ENCODE measurements at places on chromosomes 3 and 15.
A peak's percentile ranks its signal among the peaks of the same experiment; 100 is the strongest.

DNA sequence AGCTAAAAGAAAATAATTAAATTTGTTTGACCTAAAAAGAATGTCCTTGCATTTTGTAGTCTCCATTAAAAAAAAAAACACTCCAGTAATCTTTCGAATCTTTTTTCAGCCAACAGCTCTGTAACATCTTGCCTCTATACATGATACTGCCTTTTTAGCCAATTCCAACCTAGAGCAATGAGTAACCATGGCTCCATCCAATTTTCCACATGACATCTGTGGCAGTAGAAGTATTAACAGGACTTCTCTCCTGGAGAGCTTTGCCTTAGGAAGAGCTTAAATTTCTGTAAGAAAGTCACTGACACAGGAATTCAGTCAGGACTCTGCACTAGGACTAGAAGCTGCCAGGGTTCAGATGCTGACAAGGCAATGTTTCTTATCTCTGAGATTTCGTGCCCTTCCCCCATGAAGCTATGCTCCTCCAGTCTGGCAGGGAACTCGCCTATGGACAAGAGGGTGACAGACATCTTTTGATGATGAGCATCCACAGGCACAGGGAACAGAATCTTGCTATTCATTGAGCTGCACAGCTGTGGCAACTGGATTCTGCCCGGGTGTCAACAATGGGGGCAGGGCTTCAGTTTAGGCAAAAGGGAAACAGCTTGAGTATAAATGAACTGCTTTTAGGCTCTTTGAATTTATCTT, 81.8 kb downstream of the ALCAM start:
- no peak for DNase-seq

DNA sequence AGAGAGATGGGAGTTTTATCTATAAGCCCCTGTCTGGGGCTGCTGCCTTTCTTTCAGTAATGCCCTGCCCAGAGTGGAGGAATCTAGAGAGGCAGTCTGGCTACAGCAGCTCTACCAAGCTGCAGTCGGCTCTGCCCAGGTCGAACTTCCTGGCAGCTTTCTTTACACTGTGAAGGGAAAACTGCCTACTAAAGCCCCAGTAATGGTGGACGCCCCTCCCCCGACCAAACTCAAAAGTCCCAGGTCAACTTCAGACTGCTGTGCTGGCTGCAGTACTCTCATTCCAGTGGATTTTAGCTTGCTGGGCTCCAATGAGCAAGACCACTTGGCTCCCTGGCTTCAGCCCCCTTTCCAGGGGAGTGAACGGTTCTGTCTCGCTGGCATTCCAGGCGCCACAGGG, 65.9 kb upstream of the RARB start:
- DNase-seq, result no peak

GRCh38 chr3:188842639-188843038, 329.1 kb upstream of the TPRG1 start:
- no peak for DNase-seq

GRCh38 chr15:33380406-33380805, 69.6 kb downstream of the RYR3 start:
- DNase-seq, result no peak

GRCh38 chr3:34056951-34057390, 258.5 kb downstream of the PDCD6IP start:
- DNase-seq, result no peak

DNA sequence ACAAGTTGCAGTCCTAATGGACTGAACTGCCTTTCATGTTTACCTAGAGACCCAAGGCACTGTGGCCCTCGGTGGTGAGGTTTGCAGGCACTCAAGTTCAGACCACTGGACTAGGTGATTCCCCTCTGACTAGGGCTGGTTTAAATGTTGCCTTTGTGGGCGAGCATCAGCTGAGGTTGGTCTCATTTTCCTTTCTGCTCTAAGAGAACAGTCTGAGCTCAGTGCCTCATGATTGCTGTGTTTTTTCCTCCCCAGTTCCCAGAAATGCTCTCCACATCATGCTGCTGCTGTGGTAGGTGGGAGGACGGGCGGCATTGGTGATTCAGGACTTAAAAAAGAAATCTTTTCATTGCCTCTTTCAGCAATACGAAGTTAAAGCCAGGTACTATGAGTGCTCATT, 237.2 kb downstream of the MBNL1 start:
- DNase-seq, result no peak

GRCh38 chr3:22885574-22886341, 317.4 kb upstream of the UBE2E2 start:
- DNase-seq, result no peak

DNA sequence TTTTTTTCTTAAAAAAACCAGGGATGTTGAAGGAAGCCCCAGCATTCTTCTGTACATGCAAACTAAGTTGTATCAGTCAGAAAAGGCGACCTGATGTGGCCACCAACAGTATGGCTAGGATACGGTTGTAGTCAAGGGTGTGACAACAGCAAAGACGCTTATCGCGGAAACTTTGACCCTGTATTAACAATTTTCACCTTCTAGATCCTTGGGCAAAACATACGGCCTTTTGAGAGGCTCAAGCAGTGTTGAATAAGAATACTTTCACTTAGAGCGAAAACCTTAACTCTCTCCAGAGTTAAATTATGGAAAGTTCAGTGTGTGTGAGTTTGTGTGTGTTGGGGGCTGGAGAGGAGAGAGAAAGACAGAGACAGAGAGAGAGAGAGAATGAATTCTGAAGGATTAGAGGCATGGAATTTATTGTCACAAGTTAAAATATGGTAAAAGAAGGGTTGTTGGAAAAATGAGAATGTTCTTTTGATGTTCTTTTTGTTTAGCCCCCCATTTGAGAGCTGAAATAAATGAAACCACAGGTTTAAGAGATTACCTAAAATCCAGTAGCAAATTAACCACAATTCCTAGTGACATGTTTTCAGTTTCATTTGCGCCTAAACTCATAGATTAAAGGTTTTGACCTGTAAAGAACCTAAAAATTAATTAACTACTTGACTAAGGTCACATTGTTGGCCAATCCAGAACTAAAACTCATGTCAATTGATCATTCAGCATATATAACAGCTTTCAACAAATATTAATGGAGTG, 9.2 kb downstream of the ALCAM start:
- no peak for DNase-seq

- DNase-seq, result no peak
These were observed 102.0 kb downstream of the SST start for GRCh38 chr3:187568171-187568570.

- DNase-seq, result no peak
These were observed 728.2 kb upstream of the NECTIN3 start for GRCh38 chr3:110343376-110343775.

DNA sequence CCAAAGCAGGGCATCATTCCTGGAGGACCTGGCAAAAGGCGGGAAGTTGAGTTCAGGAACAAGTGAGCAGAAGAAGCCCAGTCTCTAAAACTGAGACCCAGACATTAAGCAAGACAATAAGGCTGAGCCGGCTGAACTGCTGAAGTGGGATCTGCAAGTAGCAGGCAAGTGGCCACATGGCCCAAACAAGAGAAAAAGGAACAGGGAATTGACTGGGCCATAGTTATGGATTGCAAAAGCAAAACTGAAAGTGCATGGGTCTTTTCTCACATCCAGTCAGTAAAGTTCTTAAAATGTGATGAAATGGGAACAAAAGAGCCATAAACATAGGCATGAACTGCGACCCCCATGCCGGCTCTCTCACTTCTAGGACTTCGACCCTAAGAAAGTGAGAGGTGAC, 101.2 kb downstream of the SCN11A start:
- no peak for DNase-seq

DNA sequence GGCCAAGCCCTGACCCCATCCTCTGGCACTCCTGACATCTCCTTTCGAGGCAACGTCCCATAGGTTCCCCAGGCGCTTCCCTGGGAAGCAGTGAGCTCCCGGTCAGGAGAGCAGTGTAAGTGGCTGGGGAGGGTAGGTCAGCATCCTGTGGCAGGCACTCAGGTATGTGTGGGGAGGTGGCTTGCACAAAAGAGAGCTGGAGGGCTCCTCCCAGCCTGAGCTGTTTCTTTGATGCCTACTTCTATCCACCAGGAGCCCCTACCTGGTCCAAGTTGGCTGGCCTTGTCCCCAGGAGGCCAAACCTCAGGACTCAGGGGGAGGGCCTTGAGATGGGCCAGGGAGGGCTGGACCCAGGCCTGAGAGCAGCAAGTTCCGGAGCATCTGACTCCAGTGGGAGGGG, 31.7 kb upstream of the LINGO1 start:
- no peak for DNase-seq

DNA sequence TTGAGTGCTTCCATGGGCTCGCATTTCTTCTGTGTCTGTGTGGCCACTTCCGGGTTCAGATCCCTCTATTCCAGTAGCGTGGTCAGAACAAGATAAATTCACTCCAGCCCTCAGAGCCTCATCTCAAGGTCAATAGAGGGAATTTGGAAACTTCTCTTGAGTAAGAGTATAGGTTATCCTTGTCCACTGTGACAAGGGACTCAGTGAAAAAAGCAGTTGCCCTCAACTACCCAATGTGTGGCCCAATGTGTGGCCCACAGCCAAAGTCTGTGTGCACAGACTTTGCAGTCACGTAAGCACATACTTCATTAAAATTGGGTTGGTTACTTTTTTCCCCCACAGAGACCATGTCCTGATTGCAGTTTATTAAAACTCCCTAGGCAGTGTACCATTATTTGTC, 305.6 kb upstream of the SEMA6D start:
- DNase-seq, result no peak

GRCh38 chr15:41955807-41956525, 16.4 kb downstream of the EHD4 start:
- DNase-seq, result no peak

- DNase-seq, result no peak
These were observed 52.6 kb downstream of the AGTR1 start for GRCh38 chr3:148750296-148750695.

GRCh38 chr3:9951962-9952805, at the start of gene PRRT3:
Gene PRRT3 (minus strand): TSS chr3:9952408. CDS start chr3:9950115, 2,293 bp downstream.
- DNase-seq, result peak; percentile 84

DNA sequence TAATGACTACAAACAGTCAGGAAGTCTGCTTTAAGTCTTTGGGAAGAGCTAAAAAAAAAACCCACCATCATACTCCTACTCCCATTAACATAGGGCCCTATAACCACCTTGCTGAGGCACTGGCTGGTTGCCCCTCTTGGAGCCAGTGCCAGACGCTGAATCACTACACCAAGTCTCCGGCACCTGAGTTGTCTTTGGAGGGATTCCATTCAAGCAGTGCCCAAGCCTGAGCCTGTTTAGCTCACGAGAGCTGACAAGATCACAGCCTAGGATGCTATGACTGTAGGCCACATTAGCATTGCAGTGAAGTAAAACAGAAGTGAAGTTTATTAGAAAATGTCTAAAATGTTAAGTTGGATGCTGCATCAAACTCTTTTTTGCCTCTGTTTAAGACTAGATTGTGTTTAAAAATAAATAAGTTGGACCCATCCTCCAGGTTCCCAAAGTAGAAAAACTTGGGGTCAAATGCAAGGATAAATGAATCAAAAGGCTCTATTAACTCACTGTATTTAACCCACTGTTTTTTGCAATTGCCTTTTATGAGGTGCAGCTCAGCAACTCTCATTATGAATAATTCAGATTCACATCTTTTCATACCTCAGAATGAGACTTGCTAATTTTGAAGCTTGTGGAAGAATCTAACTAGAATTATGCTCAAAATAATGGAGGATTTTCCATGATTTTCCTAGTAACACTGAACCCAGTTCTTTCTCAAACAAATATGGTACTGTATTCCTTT, 461.9 kb downstream of the FOXP1 start:
- no peak for DNase-seq

GRCh38 chr15:77897896-77898406, 179.6 kb downstream of the TBC1D2B start:
- no peak for DNase-seq

Data from activated CD8-positive, alpha-beta memory T cell treated with anti-CD3 and anti-CD28 coated beads, Interleukin-2, amount 50 U/mL, for 48 hours (primary cell).